Stimulated activated CD4-positive, alpha-beta T cell treated with anti-CD3 and anti-CD28 coated beads, Interleukin-2, amount 100 ng/mL, for 4 hours (primary cell): ENCODE measurements at places on chromosomes 4 and X.
A peak's percentile ranks its signal among the peaks of the same experiment; 100 is the strongest.

GRCh38 chrX:16167181-16167580 lies at the start of gene MAGEB17:
Gene MAGEB17 (plus strand): TSS chrX:16167481. CDS start chrX:16170383, 2,902 bp downstream.
- no peak for DNase-seq

DNA sequence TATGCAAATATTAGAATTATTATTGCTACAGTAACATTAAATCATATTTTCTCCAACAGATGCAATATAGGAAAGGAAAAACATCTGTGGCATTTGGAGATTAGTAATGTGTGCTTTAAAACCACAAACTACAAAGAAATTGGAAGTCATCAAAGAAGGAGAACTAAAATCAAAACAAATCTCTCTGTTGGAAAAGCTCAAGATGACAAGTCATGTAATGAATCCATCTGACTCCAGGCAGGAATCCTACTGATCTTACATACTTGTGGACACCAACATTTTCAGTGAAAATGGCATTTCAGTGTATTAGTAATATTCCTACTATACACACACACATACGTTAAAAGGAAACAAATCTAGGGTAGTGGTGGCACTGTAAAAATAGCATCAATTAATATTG lies 98.2 kb downstream of the SLC39A8 start:
- DNase-seq, result no peak

- no peak for DNase-seq
Measured at GRCh38 chrX:38513112-38513742, 48.1 kb upstream of the TSPAN7 start.

DNA sequence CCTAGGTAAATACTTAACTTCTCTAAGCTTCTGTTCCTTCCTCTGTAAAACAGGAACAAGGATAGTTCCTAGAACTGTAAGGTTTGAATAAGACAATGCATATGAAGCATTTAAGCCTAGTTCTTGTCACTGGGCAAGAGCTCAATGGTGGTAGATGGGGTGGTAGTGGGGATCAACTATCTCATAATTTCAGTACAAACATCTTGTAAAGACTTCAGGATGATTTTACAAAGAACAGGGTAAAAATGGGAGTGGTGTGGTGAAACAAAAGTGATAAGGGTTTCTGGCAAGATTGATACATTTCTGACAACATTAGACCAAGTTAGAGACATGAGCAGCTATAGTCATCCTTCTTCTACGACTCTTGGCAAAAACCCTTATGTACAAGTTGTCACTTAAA lies 137.8 kb downstream of the SCFD2 start:
- no peak for DNase-seq

- no peak for DNase-seq
Measured at GRCh38 chr4:109826719-109827118, 1.1 kb upstream of the RRH start.

DNA sequence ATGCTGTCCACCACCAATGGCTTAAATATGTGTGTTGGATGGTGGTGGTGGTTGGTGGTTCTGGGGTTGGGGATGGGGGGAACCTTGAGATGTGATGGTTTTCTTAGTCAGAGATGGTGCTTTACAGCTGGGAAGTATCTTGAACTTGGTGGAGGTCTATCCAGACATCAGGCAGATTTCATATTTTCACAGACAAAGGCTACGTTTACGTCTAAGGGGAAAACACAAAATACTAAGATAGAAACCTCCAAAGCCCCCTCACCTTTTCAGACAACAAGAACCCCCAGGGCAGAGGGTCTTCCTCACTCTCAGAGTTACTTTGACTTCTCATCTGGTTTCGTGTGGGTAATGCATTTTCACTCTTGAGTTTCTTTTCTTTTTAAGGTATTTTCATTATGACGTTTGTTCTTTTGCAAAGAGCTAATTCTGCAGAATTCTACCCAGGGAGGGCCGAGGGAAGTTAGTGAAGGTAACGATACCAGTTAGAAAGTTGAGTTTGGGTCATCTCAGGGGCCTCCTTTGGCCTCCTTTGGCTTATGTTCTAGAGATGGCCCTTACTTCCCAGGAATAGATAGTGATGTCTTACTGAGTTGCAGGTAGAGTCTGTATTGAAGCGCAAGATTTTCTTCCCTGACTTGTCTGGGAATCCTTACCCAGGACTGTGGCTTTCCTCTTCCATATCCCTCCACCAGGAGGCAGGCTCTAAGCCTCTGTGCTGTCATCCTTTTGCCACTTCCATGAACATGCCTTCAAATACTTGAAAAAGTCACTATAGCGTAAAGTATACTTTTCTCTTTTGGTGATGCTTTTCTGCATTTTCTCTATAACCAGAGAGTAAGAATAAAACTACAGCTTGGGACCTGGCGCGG lies 31.9 kb downstream of the RHOH start:
- DNase-seq, result no peak

DNA sequence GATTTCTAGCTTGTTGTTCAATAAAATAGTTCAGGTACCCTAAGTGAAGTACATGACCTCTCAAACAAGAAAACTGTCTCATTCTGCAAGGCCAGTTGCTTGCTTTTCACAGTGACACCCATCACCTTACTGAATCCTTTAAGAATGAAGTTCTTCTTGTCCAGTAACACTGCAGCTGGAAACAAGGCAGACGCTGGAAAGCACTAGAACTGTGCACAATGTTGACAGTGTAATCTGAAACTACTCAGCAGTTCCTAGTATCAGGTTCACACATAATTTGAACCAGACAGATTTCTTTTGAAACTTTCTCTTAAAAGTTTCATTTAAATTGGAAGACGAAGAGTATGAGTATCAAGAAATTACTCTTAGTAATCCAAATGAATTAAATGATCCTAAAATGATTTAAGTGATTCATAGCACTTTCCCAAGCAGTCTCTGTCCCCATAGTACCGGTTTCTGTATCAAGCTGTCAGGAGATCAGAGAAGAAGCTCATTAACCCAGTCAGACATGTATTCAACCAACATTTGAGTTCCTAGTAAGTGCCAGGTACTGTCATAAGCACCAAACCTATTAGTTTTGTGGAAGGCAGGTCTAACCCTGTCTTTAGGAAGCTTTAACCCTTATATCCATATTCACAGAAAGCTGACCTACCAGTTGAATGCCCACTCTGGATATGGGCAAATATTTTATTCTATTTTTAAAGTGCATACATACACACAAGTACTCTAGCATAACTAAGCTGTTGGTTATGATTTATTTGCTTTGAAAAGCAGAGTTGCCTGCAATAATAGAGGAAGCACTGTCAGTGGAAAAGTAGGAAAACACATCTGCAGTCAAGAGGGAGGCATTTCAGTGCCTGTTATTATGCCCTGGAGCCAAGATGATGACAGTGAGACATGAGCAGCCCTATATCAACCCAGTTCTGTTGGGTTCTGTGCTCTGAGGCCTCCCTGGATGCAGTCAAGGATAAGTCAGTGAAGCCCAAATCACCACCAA lies 63.6 kb downstream of the PALLD start:
- DNase-seq, result no peak

GRCh38 chr4:150518559-150518958 lies 63.4 kb upstream of the MAB21L2 start:
- no peak for DNase-seq

DNA sequence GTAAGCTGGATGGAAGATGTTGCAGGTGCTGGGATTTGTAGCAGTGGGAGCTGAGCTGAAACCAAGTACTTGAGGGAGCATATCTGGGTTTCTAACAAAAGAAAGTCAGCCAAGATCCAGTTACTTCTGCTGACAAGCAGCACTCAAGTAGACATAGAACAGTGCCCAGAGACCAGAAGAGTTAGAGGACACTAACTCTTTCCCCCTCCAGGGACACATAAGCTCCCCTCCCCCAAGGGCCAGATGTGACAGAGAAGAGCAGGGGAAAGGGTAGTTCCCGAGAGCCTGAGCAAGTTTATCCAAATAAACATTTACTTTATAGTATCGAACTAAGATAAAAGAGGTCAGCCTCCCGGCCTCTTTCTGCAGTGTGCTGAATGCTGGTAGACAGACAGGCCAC lies 12.2 kb downstream of the TRPC3 start:
- DNase-seq, result no peak

GRCh38 chr4:154618708-154619315 lies 6.4 kb upstream of the FGG start:
- peak; percentile 18 for DNase-seq
